ENCODE measurements at places on chromosomes 2 and 18.

GRCh38 chr18:7070466-7070865, 47.1 kb downstream of the LAMA1 start:
- DNase-seq: no peak

GRCh38 chr2:148899638-148900318, 24.8 kb downstream of the KIF5C start:
- no peak for DNase-seq

GRCh38 chr2:29024882-29025430, 43.9 kb downstream of the TOGARAM2 start:
- DNase-seq: no peak

DNA sequence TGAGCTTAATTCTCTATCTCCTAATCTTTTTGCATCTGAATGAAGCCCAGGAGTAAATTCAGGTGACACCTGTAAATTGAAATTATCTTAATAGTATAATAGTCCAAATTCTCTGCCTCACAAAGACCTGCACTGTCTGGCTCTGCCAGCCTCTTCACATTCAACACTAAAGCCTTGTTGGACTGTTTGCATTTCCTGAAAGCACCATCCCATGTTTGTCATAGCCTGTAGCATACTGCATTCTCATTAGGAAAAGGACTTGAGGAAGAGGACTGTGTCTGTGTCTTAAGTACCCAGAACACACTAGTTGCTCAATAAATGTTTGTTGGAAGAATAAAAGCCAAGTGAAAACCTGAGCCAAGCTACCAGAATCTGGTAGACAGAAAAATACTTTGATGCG, 42.9 kb upstream of the GRHL1 start:
- no peak for DNase-seq

- no peak for DNase-seq
These were observed 117.3 kb downstream of the PIGN start for GRCh38 chr18:62069556-62069955.

DNA sequence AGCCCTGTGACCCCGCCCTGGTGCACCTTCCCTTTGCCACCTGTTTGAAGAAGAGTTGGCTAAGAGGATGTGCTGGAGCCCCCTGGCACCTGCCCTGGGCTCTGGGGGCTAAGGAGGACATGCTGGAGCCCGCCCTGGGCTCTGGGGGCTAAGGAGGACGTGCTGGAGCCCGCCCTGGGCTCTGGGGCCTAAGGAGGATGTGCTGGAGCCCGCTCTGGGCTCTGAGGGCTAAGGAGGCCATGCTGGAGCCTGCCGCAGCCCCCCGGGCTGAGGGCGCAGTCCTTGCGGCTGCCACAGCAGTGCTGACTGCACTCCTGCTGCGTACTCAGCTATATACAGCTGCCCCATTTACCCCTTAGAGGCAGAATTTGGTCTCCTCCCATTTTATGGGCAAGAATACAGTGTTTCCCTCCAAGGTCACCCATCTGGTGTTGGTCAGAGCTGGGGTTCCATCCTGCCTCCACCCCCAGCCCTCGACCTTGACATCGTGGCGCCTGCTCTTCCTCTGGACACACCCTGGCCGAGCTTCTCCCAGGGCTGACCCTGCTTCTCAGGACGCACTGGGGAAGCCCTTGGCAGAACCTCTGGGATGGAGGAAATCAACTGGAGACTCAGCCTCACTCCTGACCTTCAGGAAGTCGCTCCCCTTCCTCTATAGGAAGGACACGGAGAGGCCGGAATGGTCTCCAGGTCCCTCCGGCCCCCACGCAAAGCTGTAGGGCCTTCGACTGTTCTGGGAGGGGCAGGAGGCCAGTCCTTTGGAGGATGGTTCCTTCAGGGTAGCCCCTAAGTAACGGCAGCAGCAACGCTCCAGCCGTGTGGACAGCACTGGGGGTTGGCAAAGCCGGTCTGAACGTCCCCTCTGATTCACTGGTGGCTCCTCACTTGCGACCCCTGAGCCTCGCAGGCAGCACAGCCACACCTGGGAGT, 65.0 kb upstream of the HPCAL1 start:
- no peak for DNase-seq

DNA sequence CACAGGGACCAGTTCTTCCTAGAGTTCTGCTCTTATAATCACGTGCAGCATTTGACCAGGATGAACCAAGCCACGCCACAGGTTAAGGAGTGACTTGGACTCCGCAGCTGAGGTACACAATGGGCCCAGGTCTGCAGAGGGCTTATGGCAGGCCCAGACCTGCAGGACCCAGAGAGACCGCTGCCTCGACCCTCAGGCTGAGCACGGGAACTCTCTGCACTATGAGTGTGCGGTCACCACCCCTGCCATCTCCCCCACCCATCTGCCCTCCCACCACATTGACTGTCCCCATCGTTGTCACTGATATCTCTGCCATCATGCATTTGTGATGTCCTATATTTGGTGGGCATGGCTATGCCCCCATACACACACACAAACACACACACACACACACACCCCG, 45.7 kb upstream of the HPCAL1 start:
- no peak for DNase-seq

- no peak for DNase-seq
These were observed 34.9 kb upstream of the ADNP2 start for GRCh38 chr18:80074183-80074582.

DNA sequence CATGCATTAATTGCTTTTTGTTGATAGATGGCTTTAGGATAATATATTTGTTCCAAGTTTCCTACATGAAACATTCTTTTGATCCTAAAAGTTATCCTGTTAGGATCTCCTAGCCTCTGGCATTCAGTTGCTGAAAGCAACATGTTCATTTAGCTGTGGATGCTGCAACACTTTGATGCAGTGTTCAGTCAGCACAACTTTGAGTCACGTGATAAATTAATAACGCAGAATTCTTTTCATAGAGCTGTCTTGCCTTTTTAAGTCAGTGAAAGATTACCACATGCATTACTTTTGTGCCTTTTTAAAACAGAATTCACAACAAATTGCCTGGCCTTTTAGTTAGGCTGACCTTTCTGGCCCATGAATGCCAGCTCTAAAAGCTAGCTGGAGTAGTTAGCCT, 1467.9 kb upstream of the ZEB2 start:
- DNase-seq: no peak

GRCh38 chr2:45067859-45068570, 58.8 kb upstream of the SIX2 start:
- DNase-seq: no peak

GRCh38 chr18:6405237-6406074, 9.3 kb downstream of the L3MBTL4 start:
- DNase-seq: no peak

DNA sequence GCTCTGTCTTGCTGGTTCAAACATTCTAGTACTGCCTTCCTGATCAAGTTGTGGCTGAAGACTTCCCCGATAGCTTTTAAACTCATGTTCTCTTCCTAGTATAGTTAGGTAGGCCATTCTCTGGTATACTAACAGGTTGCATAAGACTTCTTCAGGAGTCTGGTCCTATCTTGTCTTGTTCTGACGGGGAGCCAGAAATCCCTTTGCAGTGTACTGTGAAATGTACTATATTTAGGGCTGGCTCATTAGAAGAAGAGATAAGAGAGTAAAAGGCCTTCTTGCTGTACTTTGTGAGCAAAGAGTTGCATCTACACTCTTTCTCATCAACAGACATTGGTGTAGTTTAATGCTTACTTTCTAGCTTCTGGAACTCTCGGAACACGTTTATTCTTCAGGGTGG, 331.9 kb downstream of the NUP35 start:
- no peak for DNase-seq

- no peak for DNase-seq
These were observed 4.5 kb upstream of the MBP start for GRCh38 chr18:77136871-77137665.

DNA sequence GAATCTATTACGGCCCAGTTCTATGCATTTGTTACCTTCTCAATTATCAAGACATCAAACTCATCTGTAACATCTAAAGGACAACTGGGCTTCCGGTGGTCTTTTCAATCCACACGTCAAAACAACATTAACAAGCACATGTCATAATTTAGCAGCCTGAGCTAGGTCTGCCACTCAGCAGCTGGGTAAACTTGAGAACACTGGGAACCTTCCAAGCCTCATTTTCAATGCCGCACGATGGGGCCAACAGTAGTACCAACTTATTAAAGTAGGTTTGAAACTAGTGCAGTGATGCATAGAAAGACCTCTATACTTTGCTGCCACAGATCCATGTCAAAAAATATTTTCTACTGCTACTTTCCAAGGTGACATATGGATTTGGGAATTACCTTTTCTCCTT, 60.4 kb downstream of the COL4A4 start:
- DNase-seq: no peak

GRCh38 chr2:236628256-236628901, 58.8 kb downstream of the ACKR3 start:
- no peak for DNase-seq

GRCh38 chr2:82344670-82345069, 2040.1 kb upstream of the LRRTM1 start:
- DNase-seq: no peak

- DNase-seq: no peak
These were observed 165.0 kb upstream of the SMIM21 start for GRCh38 chr18:75592527-75592926.

DNA sequence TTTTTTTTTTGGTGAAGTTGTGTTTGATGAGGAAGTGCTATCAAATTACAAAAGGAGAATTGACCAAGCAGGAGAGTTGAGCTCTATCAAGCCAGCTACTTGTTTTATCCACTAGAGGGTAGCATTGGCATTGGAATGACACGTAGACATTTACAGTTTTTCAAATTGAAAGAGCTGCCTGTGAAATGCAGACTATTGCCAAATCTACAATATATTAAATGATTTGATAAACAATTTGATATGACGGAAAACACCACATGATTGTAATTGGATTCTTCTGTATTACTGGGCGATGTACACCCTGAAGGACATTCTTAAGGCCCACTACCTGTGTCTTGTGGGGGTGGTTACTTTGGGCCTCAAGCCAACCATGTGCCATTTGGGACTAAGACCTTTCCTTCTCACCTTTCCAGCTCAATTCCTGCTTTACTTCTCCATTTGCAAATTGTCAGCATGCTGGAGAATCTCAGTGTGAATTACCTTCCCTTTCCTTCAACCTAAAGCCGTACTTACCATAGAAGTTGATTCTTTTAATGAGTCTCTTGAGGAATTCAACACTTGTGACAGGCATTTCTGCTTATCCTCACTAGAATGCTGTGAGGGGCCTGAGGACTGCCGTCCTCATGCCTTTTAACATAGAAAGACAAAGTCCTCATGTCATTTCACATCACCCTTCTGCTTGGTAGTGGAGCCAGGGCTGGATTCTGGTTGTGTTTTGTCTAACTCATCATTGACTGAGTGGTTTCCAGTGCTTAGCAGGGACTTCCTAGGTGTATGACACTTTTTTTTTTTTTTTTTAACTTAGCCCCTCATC, 134.8 kb upstream of the THUMPD2 start:
- DNase-seq: no peak

DNA sequence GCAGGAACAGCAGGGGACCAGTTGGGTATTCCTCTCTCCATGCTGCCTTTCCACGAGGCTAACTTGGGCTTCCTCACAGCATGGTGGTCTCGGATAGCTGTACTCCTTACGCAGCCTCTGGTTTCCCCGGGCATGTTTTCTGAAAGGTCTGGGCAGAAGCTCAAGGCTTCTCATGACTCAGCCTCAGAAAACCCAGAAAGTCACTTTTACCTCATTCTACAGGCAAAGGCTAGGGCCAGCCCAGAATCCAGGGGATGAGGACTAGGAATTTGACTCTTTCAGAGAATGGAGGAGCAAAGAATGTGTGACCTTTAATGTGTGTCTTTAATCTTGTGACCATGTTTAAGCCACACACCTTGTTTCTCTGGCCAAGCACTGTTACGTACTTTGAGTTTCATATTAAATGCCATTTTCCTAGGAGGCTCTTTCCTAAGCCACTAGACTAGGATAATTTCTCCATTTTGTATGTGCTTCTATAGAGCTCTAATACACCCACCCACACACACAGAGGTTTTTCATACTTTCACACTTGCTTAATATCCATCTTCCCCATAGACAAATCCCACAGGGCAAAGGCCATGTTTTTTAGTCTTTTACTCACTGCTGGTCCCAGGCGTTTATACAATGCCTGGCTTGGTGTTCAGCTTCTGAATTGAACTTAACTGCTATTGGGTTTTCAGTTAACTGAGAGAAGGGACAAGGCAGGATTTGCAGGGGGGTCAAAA, 77.3 kb downstream of the LONRF2 start:
- DNase-seq: no peak

- no peak for DNase-seq
These were observed 217.4 kb upstream of the GCFC2 start for GRCh38 chr2:75928093-75928492.

GRCh38 chr2:42907835-42908234, 115.5 kb upstream of the HAAO start:
- no peak for DNase-seq

- no peak for DNase-seq
These were observed 78.4 kb downstream of the NCKAP5 start for GRCh38 chr2:133489641-133490410.

DNA sequence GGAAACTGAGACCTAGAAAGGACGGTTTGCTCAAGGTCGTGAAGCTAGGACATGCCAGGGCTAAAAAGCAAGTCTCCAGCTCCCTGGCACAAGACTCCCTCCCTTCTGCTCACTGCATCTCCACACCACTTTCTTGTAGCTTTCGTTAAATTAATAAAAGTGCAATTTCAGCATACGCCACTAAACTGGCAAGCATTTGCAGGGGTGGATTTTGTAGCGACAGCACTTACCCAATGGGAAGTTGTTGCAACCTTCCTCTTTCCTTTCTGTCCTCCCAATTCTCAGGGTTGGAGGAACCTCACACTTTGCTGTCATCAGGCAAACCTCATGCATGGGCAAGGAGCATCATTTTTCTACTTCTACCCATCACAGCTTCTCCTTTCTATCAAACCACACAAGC, 7.4 kb upstream of the RHOB start:
- DNase-seq: no peak

- no peak for DNase-seq
These were observed 14.3 kb downstream of the POLR2D start for GRCh38 chr2:127843677-127844076.

DNA sequence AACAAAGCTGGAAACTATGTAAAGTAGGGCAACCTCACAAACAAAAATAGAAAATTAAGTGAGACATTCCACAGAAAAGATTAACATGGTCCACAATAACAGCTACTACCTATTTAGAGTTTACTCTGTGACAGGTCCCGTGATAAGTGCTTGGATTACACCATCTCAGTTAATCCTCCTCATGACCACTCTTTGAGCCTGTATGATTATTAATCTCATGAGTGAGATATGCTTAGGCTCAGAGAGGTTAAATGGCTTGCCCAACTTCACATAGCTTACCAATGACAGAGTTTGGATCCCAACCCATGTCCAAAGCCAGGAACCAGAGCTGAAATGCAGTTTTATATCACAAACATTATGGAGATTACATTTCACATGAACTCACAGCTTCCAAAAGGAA, 37.3 kb upstream of the KLF7 start:
- DNase-seq: no peak

GRCh38 chr2:36820942-36821605, 124.6 kb downstream of the VIT start:
- no peak for DNase-seq

All from stimulated activated CD4-positive, alpha-beta T cell treated with anti-CD3 and anti-CD28 coated beads, TNF-alpha, amount 100 ng/mL, for 24 hours (primary cell).